Suprapubic skin (tissue), 4 donors: ENCODE measurements at places on chromosomes 7 and 10.

GRCh38 chr7:91289633-91290254 lies 25.5 kb downstream of the FZD1 start:
- peaks cover 7% of the 10 kb centered on the region for H3K4me1 ChIP-seq
- H3K27ac ChIP-seq: peak overlapping the region; percentile 43
- no peak for DNase-seq
- H3K36me3 ChIP-seq: no peaks in the 10 kb centered on the region
- H3K4me3 ChIP-seq: no peak overlapping the region

DNA sequence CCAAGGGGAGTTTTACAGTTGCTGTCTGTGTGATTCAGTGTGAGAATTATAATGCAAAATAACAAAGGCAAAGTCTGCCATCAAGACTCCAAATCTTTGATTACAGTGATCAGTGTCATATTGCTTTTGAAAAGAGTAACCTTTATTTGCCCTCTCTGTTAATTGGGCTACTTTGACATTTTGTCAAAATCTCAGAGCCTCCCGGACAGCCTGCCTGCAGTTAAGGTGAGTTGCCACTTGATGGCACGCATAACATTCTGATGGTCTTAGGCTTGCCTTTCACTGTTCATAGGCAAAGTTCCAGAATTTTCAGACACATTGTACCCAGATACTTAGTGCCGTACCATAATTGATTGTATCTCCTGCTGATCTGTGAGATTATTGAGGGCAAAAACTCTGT lies 253.5 kb downstream of the ABCA13 start:
- H3K27me3 ChIP-seq: no peaks in the 10 kb centered on the region
- H3K4me1 ChIP-seq: no peaks in the 10 kb centered on the region
- H3K27ac ChIP-seq: no peak overlapping the region
- H3K4me3 ChIP-seq: no peak overlapping the region
- DNase-seq: no peak

DNA sequence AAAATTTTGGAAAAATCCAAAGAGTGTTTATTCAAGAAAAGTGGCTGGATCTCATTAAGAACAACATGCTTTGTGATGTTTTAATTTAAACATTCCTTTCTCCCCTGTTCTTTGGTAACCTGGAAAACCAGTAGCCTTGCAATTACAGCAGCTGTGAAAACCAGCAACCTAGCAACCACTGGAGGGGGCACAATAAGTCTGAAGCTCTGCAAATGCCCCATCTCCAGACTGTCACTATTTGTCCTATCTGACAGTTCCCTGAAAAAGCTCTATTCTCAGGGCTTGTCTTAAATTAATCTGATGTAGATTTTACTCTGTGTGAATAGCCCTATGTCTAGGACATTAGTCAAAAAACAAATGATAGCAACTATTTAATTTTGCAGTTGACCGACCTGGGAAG lies 137.6 kb upstream of the THSD7A start:
- DNase-seq: no peak
- H3K36me3 ChIP-seq: no peaks in the 10 kb centered on the region
- no peak overlapping the region for H3K4me3 ChIP-seq
- no peak overlapping the region for H3K27ac ChIP-seq
- H3K4me1 ChIP-seq: no peaks in the 10 kb centered on the region

DNA sequence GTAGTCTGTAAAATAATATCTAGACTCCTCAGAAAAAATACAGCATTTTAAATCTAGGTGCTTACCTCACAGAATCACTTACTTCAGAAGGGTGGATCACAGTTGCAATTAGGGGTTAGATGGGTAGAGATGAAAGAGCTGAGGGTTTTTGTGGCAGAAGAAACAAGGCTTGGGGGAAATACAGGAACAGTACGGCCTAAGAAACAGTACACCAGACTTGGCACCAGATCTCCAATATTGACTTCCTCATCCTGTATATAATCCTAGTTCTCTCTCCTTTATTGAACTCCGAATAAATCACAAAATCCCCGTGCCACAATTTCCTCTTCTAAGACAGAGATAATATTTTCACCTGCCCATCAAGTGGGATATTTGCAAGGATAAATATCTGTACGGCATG lies 14.3 kb downstream of the CEP41 start:
- no peaks in the 10 kb centered on the region for H3K27me3 ChIP-seq
- no peak overlapping the region for H3K4me3 ChIP-seq
- H3K36me3 ChIP-seq: no peaks in the 10 kb centered on the region
- no peak overlapping the region for H3K27ac ChIP-seq
- H3K4me1 ChIP-seq: peaks cover 14% of the 10 kb centered on the region

- H3K36me3 ChIP-seq: no peaks in the 10 kb centered on the region
- no peak overlapping the region for H3K4me3 ChIP-seq
- no peak overlapping the region for H3K27ac ChIP-seq
- no peaks in the 10 kb centered on the region for H3K4me1 ChIP-seq
- DNase-seq: no peak
These were observed 3.6 kb upstream of the GIMAP7 start for GRCh38 chr7:150511048-150511447.

- peaks cover 4% of the 10 kb centered on the region for H3K4me1 ChIP-seq
- H3K27ac ChIP-seq: no peak overlapping the region
- H3K36me3 ChIP-seq: no peaks in the 10 kb centered on the region
- DNase-seq: no peak
These were observed 67.6 kb downstream of the PRKAG2 start for GRCh38 chr7:151809146-151809863.

- no peak for DNase-seq
- no peaks in the 10 kb centered on the region for H3K4me1 ChIP-seq
- no peak overlapping the region for H3K27ac ChIP-seq
These were observed 5.7 kb upstream of the OR6V1 start for GRCh38 chr7:143046426-143046851.

GRCh38 chr10:106734220-106734619 lies 430.3 kb downstream of the SORCS1 start:
- no peak overlapping the region for H3K27ac ChIP-seq
- no peaks in the 10 kb centered on the region for H3K4me1 ChIP-seq
- H3K4me3 ChIP-seq: no peak overlapping the region
- no peak for DNase-seq
- H3K36me3 ChIP-seq: no peaks in the 10 kb centered on the region
